CD4-positive, alpha-beta T cell treated with Interleukin-12 subunit alpha and Interleukin-12 subunit beta, for 1 hour (primary cell): ENCODE measurements at places on chromosomes 16 and 17.
A peak's percentile ranks its signal among the peaks of the same experiment; 100 is the strongest.

GRCh38 chr16:28879261-28879840, 1.1 kb downstream of the ATP2A1 start:
- no peak for DNase-seq

- DNase-seq = peak; percentile 73
Measured at GRCh38 chr17:49817993-49818392, 29.5 kb downstream of the KAT7 start.

DNA sequence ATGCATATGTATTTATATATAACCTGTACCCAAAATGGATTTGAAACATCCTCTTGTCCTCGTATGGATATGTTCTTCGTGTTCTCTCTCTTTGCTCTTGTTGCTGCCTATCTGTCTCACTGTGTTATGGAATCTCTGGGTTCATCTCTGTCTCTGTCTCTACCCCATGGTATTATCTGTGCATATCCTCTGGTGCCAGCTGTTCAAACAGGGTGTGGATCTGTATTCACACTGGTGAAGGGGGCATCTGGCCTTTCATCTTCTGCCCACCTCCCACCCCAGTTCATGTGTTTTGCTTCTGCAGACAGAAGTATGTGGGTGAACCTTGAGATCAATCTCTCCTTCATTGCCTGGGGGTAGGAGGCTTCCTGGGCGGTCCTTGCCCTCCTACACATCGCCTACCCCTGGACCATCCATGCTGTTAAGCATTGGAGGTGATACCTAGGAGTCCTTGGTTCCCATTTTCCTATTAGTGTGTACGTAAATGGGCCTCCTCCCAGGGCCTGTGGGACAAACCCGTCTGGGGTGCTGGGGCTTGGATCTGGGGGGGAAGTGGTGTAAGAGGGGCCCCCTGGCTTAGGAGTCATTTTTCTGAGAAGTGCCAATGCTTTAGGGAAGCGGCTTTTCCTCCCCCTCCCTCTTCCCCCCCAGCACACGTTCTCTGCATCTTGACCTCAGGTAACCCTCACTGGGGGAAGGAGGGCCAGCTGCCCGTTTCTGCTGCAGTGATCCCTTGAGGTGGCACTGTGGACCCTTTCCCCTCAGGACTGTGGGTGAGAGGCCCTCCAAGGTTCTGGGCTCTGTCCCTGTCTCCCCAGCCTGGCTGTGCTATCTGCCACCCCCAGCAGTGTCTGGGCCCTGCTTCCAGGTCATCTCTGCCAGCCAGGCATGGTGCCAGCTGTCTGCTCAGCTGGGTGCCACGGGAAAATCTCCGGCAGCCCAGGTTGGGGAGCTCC, 21.1 kb downstream of the RARA start:
- DNase-seq = peak; percentile 45

DNA sequence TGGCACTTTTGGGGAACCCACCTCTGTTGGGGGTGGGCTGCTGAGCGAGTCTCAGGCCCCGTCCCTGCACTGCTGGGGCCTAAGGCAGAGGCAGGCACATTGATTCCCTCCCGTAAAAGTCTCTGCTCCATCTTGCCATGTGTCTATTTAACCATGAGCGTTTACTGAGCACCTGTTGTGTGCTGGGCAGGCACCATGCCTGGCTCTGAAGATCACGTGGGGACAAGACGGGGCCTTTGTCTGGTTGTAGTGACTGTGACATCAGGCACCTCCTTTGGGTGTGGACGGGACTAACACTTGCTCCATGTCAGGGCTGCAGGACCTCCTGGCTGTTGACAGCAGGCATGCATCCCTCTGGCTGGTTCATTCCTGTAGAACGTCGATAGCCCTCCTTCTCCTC, 204.7 kb upstream of the CIBAR2 start:
- no peak for DNase-seq

DNA sequence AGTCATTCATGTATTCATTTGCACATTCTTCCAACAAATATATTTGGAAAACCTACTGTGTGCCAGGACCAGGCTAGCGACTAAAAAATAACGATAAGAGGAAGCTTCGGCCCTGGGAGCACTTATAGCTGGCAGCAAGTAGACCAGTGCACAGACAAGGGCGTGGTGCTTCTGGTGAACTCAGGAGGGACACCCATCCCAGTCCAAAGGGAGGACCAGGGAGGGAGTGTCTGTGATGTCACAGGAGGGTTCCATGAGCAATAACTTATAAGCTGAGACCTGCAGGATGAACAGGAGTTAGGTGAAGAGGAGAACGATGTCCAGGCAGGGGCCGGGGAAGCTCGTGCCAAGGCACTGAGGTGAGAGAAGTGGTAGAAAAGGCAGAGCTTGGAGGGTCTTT, 17.4 kb upstream of the PHOSPHO1 start:
- DNase-seq = no peak

DNA sequence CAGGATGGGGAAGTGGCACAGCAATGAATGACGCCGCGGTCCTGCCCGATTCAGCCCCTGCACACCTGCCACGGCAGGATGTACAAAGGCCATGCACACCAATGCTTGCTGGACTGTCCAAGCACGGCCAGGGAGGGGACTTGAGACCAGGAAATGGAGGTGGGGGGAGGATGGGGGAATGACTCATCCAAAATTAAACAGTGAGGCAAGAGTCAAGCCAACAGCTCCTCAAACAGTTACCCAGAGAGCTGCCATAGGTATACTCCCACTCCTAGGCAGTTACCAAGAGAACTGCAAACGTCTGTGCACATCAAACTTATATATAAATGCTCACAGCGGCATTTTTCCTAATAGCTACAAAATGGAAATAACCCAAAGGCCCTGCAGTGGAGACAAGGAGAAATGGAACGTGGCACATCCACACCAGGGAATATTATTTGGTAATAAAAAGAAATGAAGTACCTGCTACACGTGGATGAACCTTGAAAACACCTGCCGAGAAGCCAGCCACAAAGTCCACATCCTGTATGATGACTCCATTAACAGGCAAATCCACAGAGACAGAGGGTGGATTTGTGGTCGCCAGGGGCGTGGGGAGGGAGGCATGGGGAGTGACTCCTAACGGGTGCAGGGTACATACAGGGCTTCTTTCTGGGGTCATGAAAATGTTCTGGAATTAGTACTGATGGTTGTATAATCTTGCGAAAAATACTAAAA, 54.1 kb downstream of the VAC14 start:
- peak; percentile 6 for DNase-seq

DNA sequence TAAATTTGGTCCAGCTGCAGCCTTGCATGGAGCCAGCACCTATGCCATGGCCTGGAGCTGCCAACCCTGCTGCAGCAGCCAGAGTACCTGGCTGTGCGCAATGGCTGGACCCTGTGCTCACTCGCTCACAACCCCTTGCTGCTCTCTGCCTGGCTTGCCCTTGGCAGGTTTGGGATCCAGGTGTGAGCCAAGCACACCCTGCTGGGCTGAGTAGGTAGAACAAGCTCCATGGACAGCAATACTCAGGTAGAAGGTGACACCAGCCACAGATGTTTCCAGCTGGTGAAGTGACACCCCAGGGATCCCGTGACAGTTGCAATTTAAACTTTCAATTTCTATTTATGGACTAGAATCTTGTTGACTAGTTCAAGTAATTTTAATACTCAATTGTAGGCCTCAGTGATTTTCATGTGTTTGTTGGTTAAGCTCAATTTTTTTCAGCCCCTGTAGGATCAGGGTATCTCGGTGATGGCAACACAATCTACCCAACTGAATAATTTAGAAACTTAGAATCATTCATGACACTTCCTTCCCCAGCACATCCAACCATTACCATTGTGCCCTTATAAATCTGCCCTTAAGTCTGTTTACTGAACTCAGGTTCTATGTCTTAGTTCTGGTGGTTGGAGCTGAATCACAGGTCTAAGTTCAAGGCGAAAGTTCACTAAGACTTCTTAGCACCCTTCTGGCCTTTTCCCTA, 480.0 kb downstream of the PMP22 start:
- peak; percentile 29 for DNase-seq

GRCh38 chr17:50448643-50449042, 20.0 kb downstream of the CHAD start:
- DNase-seq = no peak

DNA sequence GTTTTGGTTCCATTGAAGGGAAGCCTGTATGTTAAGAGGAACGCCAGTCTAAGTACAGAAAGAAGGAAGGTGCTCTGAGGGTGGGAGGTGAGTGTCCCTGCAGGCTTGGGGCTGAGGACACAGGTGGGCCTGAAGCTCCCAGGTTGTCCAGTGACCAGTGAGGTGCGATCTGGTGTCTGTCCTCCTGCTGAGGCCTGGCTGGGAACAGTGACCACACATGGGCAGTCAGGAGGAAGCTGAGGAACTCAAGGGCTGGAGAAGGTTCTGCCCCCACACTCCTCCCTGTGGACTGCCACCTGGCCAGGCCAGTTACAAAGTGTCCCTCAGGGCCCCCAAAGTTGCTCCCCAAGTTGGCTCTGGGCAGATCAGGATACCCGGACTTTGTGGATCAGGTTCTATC, 102.1 kb downstream of the N4BP1 start:
- no peak for DNase-seq

DNA sequence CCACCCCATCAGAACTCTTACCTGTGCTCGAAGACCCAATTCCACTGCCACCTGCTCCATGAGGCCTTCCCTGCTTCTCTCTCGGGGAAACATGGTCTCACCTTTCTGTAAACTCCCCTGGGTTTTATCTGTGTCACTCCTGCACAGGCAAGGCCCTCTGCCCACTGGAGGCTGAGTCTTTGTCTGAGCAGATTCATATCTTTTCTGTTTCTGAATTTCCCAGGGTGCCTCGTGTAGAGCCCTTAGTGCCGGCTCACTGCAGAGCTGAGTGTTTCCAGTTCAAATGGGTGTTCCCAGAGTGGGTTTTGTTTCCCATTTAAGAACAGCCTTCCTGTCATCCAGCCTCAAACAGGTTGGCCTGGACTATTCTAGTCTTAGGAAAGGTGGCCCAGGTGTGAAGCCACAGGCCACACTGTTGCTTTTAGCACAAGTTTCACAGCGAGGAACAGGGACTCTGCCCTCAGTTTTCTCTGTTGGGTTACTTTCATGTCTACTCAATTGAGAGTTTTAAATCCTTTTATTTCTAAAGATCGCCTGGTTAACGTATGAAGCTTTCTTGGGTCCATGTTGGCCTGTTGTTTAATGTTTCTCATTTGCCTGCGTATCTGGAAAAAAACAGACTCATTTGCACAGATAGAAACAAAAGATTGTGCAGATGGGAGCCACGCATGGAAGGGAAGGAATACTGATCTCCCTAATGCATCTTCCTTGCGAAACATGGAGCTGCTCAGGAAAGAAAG, 228.7 kb downstream of the MSI2 start:
- DNase-seq = no peak

- DNase-seq = no peak
Measured at GRCh38 chr16:11391576-11391975, 46.3 kb downstream of the RMI2 start.

DNA sequence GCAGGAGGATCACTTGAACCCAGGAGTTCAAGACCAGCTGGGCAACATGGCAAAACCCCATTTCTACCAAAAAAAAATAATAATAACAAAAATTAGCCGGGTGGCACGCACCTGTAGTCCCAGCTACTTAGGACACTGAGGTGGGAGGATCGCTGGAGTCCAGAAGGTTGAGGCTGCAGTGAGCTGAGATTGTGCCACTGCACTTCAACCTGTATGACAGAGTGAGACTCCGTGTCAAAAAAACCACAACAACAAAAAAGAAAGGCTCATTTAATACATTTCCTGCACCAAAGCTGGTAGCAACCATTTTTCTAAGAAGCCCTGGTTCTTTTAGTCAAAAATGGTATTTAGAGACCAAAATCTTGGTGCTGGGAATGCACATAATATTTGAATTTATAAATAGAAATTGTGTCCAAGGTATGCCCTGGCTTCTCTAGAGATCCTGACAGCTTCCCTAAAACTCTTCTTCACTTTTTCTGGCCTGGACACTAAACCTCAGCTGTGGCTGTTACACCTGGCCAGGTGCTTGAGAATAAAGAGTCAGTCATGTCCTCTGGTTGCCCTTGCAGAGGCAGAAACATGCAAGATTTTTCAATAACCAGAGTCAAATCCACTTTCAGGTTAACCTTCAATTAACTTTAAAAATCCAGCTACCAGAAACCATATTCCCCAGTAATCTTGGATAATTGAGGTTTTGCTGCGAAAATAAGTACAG, 35.9 kb downstream of the SCNN1B start:
- no peak for DNase-seq

GRCh38 chr16:67884-68789, 4.3 kb downstream of the RHBDF1 start:
- DNase-seq = no peak

- peak; percentile 34 for DNase-seq
Measured at GRCh38 chr16:81445966-81446906, 1.6 kb downstream of the CMIP start.

GRCh38 chr17:55601874-55602364, 90.7 kb upstream of the SMIM36 start:
- DNase-seq = peak; percentile 48

- peak; percentile 75 for DNase-seq
Measured at GRCh38 chr16:30567991-30568638, 3.4 kb downstream of the ZNF688 start.

- no peak for DNase-seq
Measured at GRCh38 chr16:11535494-11535893, 51.2 kb downstream of the LITAF start.

DNA sequence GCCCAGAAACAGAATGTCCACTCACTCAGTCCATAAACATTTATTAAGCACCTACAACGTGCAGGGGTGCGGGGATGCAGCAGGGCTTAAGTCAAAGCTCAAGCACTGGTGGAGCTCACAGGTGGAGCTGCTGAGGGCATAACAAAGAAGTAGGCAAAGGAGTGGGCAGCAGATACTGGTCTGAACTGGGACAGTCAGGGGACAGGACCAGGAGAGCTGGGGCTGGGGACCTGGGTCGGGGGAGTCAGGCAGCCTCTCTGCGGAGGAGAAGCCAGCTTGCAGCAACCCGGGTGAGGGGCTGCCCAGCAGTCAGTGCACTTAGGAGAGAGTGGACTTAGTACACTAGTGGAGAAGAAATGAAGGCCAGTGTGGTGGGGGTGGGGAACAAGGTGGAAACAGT, 10.0 kb upstream of the TNFRSF13B start:
- no peak for DNase-seq

GRCh38 chr16:27222249-27223225, 19.2 kb downstream of the KDM8 start:
- no peak for DNase-seq

DNA sequence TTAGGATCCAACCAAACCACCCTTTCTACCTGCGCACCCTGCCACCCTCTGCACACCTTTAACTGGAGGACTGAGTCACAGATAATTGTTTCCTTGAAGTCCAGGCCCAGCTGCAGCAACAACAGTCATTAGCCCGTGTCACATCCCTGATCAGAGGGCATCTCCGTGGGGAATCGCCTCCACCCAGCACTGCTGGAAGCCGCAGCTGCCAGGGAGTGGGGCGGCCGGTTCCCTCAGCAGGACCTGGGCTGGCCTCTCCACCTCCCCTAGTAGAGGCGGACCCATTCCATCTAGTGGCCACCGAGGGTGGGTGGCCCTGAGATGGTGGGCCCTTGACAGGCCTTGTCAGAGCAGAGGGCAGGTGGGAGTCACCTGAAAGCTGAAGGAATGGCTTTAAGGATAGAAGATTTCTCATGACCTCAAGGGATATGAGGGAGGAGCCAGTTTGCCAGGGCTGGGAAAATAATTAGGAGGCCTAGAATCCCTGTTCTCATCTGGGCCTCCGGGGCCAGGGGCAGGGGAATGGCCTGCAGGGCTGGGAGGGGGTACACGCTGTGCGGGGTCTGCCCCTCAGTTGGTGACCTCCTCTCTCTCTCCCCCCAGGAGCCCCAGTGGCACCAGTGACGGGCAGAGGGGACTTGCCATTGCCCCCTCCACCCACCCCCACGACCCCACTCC, 6.2 kb downstream of the PRSS53 start:
- no peak for DNase-seq
